HuH-7 (cell line): ENCODE measurements at places on chromosomes 6 and 20.

DNA sequence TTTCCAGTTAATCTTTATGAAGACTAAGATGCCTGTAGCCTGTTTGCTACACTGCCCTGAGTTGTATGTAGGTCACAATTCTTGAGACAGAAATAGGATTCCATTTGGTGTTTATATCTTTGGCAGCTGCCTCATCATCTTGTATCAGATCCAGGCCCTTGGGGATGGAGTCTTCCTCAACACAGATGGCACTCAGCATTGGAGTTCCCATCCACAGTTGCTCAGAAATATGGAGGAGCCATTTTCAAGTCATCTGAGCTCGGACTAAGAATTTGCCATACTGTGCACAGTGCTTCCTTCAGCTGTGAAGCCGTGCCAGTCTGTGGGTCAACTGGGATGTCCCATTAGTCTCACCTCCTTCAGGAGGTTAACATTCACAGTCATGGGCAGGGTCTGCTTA is 156.6 kb downstream of the ZDHHC14 start:
- no peak for DNase-seq

GRCh38 chr6:121158438-121158837 is 175.8 kb downstream of the TBC1D32 start:
- no peak for DNase-seq

- DNase-seq = no peak
Measured at GRCh38 chr20:36490191-36490590, 51.1 kb upstream of the MYL9 start.

- DNase-seq = no peak
Measured at GRCh38 chr20:24795436-24795835, 153.6 kb upstream of the CST7 start.

DNA sequence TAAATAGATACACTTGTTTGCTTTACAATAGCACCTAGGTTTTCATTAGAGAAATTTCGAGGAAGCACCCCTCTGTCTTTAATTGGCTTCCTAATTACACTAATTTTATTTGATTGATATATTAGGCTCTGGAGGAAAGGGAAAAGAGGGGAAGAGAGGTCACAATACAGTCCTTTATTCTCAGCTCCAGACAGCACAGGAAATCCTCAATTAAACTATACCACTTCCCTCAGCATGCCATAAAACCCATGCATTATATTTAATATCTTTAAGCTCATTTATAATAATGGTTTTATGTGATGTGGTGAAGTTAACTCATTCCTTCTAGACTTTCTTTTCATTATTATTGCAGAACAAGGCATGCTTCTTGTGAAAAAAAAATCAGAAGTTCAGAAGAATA is 17.7 kb upstream of the PDE7B start:
- no peak for DNase-seq

DNA sequence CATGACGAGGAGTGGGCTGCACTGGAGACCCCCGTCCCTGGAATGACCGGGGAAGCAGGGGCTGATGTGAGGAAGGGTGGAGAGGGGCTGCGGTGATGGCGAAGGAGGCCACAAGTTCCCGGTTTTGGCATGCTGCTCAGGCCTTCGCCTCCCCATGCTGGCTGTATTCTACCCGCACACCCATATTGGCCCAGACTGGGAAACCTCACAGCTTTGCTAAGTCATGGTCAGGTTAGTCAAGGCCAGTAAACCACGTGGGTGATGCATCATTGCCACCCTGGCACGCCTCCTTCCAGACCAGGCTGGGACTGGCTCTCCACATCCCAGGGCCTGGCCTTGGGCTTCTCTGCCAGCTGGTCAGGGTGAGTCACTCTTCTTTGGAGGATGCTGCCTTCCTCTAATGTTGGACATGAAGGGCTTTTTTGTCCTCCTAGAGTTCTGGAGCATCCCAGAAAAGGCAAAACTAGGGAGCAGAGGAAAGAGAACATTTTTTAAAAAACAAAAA is 53.8 kb downstream of the PCNA start:
- DNase-seq = no peak

- DNase-seq = no peak
Measured at GRCh38 chr6:84847390-84848160, 83.2 kb upstream of the TBX18 start.

DNA sequence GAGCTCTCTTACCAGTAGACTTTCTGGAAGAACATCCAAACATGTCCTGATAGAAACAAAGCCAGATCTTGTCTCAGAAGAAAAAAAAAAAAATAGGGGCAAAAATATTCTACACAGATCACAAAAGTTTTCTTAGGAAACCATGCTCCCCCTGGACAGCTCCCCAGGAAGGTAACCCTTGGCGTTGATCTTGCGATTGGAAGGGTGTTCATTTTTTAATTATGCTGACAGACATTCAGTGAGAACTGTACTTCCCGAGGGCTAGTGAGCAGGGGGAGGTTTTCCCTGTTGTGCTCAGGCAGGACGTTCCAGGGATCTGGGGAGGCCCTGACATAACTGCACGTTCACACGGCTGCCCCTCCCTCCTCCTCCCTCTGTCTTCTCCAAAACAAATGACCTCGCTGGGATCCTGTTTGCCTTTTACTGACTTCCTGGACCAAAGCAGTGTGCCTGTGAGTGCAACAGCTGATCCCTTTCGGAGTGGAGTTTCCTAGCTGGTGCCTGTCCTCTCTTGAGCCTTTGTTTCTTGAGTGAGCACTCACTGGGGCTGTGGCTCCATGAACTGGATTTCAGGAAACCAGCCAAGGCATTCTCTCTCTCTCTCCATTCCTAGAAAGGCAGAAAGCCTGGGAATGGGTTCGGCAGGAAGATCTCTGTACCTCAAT is 46.7 kb downstream of the MARCKS start:
- DNase-seq = no peak

DNA sequence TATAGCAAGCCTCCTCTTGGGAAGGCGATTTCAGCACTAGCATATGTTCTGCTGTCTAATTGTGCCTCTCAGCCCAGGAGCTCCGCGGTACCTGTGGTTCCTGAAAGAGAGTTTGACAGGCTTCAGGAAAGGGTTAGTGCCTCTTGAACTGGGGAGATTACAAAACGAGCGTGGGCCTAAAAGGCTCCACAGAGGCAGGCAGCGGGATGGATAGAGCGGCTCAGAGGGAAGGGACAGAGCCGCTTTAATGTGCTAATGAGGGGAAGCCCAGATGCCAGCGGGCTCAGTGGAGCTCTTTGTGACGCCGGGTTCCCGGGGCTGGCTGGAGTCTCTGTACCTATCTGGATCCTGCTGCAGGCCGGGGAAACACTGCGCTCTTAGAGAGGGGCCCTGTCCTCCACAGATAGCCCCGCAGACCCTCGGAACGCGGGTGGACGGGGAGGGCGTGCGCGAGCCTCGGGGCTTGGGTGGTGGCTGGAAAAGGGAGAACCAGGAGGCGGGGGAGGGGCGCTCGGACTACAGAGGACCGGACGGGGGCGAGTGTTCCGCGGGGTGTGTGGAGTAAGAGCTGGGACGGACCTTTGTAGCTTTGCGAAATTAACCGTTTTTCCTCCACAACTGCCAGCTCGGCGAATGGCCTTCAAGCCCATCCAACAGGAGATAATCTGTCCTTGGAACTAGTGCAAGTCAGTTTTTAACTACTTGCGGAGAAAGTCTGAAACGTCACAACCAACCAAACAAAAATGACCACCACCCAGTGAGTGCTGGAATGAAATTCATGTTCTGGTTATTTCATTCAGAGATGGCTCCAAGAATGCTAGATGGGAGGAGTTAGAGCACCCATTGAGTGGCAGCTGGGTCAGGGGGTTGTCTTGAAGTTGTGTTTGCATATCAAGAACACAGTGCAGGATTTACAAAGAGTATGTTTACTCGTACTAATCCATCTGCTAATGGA is 13.0 kb downstream of the SLC35F1 start:
- DNase-seq = peak; percentile 48

GRCh38 chr6:108250240-108250866 is 10.5 kb downstream of the SNX3 start:
- DNase-seq = no peak

GRCh38 chr6:43834528-43835155 is 64.6 kb downstream of the VEGFA start:
- DNase-seq = no peak

GRCh38 chr6:126167726-126168125 is 172.2 kb upstream of the CENPW start:
- no peak for DNase-seq

GRCh38 chr20:64203037-64203777 is 39.0 kb downstream of the MYT1 start:
- no peak for DNase-seq

DNA sequence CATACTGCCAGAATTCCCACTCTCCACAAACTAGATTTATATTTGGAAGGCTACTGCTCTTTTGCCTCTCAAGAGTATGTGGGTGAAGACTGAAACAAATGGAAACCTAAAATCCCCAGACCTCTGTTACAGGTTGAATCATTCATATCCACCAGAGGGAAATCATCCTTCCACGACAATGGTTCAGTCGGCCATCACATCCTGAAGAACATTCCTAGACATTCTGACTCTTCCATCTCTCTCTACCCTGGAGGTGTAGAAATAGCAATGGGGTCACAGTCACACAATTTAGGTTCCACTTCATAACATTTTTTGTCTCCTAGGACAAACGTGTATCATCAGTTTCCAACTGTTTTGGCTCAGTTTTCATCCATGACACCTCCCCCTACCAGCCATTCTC is 8.6 kb downstream of the GPX5 start:
- no peak for DNase-seq

DNA sequence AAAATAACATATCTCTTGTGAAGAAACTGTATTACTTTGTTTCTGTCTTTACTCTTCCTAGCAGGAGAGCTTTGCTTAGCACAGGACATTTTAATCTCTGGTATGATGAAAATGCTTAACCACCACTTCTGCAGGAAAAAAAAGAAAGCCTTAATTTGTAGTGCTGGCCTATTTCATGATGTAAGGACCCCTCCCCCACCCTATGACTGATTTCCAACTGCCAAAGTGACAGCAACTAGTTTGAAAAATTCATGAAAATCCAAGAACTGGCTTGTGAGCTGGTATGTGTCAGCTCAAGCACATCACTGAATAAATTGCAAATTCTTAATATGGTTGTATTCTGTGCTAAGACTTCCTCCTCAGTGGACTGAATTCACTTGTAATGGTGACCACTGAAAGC is 125.3 kb downstream of the REV3L start:
- DNase-seq = no peak

DNA sequence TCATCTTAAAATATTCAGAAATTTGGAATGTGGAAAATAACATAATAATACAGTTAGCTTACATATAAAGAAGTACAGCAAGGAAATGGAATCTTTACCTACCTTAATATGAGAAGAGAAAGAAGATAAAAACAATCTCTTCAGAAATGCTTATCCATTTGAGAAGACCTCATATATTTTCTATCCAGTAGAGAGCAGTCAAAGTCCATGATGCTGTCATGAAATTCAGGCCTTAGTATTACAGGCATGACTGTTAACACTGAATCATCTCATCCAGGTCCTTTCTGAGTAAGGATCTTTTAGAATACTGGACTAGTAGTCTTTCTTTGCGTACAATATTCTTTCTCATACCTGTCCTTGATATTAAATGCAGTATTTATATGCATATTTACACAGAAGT is 713.4 kb downstream of the CD109 start:
- DNase-seq = peak; percentile 7

GRCh38 chr6:133241901-133242636 is 912 bp downstream of the EYA4 start:
- peak; percentile 47 for DNase-seq

GRCh38 chr20:63154395-63154794 is 61.5 kb downstream of the YTHDF1 start:
- no peak for DNase-seq

DNA sequence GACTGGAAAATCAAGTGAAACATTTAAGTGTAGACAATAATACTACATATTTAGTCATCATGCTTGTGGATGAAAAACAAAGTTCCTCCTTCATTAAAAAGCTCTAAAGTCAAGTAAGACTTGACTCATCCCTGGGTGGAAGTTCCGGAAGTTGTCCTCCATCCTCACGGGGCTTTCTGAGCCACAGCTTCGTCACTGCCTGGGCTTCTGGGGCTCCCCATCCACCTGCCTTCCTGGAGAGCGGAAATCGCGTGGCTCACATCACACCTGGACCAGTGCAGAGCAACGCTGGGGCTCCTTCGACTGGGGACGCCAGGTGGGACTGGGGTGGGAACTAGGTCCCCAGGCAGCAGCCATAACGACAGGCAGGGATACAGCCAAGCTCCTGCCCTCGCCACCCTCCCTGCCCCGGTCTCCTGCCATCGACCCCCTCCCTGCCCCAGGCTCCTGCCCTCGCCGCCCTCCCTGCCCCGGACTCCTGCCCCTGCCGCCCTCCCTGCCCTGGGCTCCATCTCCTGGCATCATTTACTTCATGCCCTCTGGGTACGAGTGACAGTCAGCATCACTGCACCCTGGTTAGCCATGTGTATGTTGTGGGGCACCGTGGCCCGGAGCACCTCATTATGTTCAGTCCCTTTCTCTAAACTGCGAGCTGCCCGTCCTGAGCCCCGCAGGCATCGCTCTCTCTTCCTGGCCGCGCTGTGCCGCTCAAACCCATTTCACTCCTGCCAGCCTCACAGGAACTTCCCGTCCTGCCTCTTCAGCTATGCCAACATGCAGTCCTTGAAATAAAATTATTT is 12.9 kb downstream of the THBS2 start:
- no peak for DNase-seq

- no peak for DNase-seq
Measured at GRCh38 chr20:20363799-20364592, 3.9 kb upstream of the INSM1 start.

- no peak for DNase-seq
Measured at GRCh38 chr6:40909811-40910210, 129.2 kb downstream of the UNC5CL start.

DNA sequence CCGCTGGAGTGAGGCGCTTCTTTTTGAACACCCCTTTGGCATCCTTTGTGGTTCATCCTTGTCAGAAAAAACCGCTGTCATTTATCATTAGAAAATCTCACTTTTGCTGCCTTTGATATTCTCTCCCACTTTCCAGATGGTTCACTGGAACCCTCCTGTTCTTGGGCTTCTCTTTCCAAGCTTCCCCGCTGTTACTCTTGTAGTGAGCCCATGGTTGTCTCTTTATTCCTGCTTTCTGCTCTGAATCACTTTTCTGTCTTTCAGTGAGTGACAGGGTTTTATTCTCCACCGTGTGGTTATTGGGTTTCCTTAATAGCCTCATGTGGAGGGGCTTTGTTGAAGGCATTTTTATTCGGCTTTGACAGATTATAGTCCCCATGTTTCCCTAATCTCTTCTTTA is 117.0 kb downstream of the FARS2 start:
- DNase-seq = no peak

DNA sequence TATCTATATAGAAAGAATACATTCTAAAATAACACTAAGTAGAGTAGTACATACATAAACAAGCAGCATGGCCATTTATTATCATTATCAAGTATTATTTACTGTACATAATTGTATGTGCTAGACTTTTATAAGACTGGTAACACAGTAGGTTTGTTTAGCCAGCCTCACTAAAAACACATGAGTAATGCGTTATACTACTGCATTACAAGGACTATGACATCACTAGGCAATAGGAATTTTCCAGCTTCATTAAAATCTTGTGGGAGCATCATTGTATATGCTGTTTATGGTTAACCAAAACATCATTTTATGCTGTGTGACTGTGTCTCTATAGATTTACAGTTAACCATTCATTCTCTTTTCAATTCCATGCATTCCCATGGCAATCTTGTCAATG is 131.7 kb upstream of the HDGFL1 start:
- no peak for DNase-seq

GRCh38 chr6:44021589-44022295 is 105.5 kb downstream of the MRPL14 start:
- no peak for DNase-seq

GRCh38 chr20:46282669-46283068 is 25.6 kb downstream of the CDH22 start:
- DNase-seq = no peak

GRCh38 chr6:4134841-4135664 is at the start of gene ECI2:
ECI2 (minus strand) TSS chr6:4135575; CDS start chr6:4135560, 15 bp downstream.
- DNase-seq = peak; percentile 37

GRCh38 chr6:159934181-159934580 is 34.7 kb upstream of the IGF2R start:
- DNase-seq = no peak
